ENCODE measurements at places on chromosomes 13 and 19.

DNA sequence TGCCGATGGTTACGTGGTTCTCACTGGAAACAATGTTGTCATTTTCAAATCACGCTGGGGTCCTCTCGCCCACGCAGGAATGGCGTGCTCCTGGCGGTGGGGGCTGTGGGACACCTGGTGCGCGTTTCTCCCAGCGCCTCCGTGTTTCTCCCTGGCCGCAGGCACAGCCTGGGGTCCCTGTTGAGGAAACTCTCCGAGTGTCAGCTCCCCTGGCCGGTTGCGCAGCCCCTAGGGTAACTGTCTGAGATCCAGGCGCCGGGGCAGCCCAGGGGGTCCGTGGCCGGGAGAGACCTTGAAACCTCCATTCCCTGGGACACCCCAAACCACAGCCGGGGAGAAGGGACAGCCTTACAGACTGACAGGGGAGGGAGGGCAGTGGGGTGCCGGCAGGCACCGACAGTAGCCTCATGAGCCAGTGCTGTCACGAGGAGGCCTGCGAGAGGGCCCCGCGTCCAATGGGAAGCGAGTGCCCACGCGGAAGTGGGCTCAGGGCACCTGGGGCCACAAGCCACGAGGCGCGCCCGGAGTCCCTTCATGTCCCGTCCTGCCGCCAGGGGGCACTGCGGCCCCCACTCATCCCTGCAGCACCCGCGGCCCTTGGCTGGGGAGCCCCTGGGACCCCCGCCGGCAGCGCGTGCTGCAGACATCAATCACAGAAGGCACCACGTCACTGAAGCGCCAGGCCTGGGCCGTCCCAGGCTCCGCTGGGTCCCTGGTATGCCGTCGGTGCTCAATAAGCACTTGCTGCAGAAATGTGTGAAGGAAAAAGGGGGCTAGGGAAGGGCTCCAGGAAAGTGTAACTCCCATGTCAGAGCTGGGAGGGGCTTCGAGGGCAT is 9.5 kb downstream of the ADAMTSL5 start:
- DNase-seq: peak; percentile 60

DNA sequence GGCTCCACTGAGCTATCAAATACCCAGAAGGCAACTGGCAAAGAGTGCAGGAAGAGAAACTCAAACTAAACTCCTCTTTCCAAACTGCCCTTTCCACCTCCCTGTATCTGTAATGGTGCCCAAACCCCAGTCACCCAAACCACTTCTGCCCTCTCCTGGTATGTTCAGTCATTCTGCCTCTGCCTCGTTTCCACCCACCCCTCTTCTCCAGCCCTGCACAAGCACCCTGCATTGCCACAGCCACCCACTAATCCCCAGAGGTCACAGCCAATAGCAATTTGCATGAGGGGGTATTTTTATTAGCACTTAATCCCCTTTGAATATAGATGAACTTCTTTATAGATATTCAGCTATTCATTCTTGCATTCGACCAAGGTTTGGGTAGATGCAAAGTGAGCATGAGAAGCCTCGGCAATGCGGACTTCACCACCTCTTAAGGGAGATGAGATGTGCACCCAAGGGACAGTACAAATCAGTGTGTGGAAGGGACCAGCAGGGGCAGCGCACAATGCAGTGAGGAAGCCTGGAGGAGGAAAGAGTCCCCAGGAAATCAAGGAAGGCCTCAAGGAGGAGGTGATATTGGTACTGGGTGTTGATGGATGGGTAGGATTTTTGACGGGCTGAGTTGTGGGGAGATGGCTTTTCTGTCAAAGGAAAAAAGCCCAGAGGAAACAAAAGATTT is 12.4 kb downstream of the TMEM272 start:
- peak; percentile 69 for DNase-seq

GRCh38 chr13:83221813-83222241 is 660.4 kb downstream of the SLITRK1 start:
- DNase-seq: no peak

DNA sequence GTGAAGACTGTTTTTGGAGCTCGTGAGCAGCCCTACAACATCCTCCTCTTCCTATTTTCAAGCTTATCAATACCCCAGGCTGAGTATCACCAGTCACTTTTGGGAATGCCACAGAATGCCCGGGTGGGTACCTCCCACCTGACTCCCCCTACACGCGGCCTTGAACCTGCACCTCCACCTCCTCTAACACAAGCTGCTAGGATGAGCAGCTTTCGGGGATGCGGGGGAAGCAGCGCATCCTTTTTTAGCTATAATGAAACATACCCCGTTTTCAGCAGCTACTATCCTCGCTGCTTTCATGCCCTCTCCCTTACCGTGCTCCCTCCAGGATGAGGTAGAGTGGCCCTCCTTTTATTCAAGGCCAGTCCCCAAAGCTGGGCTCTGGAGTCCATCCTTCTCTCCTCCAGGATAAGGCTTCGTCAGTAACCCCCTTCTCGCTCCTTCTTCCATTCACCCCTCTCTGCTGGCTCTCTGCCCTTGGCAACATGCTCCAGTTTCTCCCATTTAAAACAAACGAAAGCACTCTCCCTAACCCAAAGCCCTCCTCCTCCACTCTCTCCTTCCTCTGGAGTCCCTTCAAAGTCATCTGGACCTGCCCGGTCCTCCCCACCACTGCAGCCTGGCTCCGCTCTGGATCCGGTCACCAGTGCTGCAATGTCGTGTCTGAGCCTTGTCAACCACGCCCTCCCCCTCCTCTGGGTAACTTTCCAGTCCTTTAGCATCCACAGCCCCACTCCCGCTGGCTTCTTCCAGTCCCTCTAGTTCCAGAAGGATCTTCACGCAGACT is 55.3 kb downstream of the STK24 start:
- no peak for DNase-seq

DNA sequence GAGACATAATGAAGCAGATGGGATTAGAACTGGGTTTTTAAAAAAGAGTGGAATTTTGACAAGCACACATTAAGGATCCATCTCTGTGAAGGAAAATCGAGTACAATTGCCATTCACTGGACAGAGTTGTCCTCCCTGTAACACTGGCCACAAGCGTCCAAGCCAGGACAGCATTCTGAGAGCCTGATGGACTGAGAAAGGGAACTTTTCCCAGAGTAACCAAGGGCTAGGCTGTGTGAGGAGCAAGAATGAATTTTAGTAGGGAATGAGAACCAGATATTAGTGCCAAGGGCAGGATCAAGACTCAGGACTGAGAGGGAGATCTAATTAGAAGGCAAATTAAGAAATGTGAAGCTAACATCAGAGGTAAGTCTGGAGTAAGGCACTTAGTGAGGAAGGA is 73.1 kb downstream of the DCLK1 start:
- DNase-seq: no peak

DNA sequence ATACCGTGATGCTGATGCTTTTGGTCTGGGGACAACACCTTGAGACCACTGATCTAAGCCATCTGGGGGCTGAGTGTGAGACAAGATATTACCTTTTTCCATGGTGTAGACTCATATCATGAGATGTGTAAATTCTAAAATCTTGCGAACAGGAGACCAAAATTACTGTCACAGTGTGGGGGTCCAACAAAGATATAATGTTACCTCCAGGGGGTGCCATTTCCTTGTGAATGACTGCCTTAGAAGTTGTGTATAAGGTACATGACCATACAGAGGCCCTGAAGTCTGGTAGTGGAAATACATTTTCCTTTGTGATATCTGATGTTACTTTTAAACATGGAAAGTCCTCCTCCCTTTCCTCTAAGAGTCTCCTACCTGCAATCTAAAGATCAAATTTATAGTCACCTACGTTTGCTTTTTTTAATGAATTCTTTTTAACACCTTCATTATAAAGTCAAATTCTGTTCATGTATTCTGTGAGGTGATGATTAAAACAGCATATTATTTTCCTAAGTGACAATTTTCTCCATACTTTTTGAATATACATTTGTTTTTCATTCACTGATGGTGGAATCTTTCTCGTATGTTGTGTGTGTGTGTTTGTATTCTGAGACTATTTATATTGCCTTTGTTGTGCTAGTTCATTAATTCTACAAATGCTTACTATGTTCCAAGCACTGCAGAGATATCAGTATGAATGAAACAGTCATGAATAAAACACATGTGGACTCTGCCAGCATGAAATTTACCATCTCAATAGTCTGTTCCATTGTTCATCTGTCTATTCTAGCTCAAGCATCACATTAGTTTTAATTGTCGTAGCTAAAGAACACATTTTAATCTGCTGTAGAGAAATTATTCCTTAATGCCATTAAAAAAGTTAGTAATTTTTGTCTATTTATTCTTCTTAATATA is 113.7 kb downstream of the RFC3 start:
- DNase-seq: no peak

DNA sequence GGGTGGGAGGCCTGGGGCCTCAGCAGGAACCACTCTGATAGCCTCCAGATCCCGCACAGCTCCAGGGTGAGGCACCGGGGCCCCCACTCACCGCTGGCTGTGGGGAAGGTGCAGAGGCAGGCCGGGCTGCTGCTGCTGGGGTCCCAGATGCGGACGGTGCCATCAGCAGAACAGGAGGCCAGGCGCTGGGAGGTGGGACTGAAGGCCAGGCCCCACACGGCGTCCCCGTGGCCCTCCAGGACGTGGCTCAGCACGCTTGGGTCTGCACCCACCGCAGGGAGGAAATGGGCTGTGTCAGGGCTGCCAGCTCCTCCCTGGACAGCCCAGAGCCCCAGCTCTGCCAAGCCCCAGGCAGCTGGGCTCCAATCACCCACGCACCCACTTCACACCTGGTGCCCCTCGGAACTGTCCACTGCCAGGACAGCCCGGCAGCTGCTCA is 6.1 kb upstream of the PRKD2 start:
- DNase-seq: no peak

DNA sequence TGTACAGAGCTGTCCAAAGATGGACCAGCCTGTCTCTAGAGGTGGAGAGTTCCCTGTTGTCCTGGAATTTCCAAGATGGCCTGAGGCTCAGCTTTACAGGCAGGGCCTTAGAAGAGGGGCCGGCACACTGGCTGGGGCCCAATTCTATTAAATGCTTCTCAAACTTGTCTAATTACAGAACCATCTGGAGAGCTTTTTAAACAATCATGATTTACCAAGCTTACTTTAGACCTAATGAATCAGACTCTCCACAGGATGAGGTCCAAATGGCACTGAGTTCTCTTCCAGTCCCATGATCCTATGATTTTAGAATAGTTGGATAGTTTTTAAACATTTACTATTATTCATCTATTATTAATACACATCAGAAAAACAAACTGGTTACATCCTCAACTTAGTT is 123.5 kb downstream of the DNAJC3 start:
- DNase-seq: no peak

- DNase-seq: no peak
Measured at GRCh38 chr13:38730332-38730731, 43.5 kb downstream of the FREM2 start.

- DNase-seq: no peak
Measured at GRCh38 chr19:48698046-48698445, 2.3 kb downstream of the FUT2 start.

DNA sequence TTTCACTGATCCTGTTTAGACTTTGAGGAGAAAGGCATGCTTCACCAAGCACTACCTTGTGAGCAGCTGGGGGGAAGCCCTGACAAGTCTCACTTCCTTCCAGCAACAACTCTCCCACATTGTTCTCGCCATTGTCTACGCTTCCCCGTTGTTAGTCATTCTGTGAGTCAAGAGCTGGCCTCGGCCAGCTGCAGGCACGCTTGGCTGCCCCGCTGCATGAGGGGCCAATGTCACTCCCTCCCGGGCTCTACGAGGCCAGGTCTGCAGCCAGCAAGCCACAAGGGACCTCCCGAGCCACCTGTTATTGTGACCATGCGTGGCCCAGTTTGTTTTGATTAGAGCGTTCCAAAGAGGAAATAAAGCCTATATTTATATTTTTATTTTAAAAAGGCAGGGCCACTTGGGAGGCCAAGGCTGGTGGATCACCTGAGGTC is 220.9 kb downstream of the FOXO1 start:
- DNase-seq: peak; percentile 88

DNA sequence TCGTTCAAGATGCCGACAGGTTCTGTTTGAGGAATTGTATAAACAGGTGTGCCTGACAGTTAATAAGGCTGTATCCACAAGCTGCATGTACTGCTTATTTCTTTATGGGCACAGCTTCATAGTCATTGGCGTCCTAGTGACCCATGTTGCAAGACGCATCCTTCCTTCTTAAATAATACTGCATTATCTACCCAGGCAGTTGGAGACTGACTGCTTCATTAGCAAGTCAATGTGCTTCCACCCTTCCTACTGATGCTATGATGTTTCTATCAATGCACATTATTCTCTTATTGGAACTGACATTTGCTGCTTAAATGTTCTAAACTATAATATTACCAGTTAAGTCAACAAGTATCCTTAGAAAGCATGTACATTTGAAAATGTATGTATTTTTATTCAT is 950.0 kb upstream of the MIR17HG start:
- DNase-seq: no peak

- no peak for DNase-seq
Measured at GRCh38 chr19:28486926-28487325, 726.0 kb downstream of the UQCRFS1 start.

GRCh38 chr19:57816652-57817051 is 1.9 kb upstream of the ZNF552 start:
- no peak for DNase-seq

Data from CD4-positive, alpha-beta T cell treated with Interleukin-4 for 1 hour (primary cell).